Cardiac septum (tissue), 1 donor: ENCODE measurements at places on chromosomes 1 and 21.
A peak's percentile ranks its signal among the peaks of the same experiment; 100 is the strongest.

GRCh38 chr1:156497743-156498431 is 2.7 kb downstream of the MEF2D start:
- peak; percentile 74 for DNase-seq

DNA sequence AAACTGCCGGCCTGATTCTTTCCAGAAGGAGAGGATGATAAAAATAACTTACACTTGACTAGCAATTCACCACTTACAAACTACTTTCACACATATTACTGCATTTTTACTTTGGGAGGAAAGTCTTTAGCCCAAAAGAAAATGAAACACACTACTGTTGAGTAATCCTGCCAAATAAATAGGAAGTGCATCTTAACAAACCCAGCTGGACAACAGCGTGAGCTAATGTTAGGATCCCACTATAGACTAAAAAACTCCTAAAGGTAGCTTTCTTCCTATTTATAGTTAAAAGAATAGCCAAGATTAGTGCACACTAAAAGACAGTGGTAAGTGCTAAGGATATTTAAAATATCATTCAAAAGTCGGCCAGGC is 83.8 kb downstream of the HSF2BP start:
- DNase-seq, result no peak

GRCh38 chr1:201266774-201267173 is 16.5 kb upstream of the PKP1 start:
- DNase-seq, result peak; percentile 4

GRCh38 chr1:66305927-66306326 is 228.0 kb upstream of the SGIP1 start:
- no peak for DNase-seq

- DNase-seq, result no peak
These were observed 1.9 kb downstream of the TNFAIP8L2 start for GRCh38 chr1:151158326-151158725.

DNA sequence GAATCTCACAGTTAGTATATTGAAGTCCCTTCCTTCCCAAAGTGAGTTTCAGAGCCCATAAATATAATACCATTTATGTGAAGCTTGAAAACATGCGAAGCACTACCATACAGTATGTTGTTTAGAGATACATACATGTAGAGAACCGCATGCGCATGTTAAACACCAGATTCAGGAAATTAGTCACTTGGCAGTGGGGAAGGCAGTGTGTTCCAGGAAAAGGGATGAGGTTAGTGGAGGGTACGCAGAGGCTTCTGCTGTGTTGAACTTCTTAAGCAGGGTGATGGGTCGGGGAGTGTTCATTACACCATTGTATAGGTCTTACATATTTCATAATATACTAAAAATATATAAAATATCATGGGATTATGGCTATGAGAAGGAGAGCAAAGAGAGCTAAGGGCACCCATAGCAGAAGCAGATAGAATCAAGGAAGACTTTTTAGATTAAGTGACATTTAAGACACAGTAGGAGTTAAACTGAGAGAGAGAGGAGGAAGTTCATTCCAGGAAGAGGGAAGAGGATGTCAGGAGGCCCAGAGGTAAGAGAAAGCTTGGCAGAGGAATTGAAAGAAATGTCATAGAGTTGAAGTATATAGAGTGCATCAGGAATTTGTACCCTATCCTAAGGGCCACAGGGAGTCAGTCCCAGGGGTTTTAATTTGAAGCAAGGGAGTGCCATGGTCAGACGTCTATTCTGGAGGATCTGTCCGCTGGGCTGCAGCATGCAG is 43.5 kb upstream of the SARS1 start:
- DNase-seq, result no peak

DNA sequence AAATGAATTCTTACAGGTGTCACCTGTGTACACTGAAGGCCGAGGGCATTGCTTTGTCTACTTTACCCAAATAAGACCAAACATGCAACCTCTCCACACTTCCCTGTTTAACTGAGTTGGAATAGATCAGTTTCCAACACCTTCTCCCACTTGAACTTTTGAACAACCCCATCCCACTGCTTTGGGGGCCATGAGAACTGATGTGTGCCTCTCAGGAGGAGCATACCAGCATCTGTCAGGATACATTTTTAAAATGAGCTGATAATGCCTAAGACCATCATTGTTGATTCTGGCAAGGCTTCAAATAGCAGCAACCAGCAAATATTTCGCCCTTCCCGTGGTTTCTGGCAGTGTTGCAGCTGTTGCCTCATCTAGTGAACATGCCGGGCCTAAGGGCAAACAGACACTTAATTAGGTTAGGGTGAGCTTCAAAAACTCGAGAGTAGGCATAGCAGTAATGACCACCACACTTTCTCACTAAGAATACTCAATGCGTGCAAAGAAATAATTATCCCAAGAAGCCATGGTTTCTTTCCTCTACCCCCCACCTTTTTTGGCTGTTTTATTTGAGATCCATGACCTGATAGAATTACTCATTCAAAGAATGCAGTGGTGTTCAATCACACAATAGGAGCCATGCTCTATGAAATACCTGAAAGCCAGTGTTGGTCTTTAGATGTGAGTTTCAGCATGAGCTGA is 63.7 kb downstream of the MAP10 start:
- DNase-seq, result no peak

GRCh38 chr1:3243304-3243703 is 174.3 kb downstream of the PRDM16 start:
- DNase-seq, result no peak

DNA sequence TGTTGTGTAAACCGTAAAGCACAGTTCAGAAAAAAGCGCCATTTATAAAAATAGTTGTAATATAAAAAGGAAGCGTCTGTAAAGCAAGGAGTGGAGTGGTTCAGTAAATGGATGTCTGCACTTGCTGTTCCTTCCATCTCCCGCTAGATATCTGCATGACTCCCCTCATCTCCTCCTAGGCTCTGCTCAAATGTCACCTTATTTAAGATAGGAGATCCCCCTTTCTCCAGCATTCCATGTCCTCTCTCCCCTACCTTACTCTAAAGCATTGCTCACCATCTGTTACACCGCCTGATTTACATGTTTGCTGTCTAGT is 745 bp downstream of the MUL1 start:
- DNase-seq, result no peak

- peak; percentile 83 for DNase-seq
These were observed 10.9 kb downstream of the ARHGEF2 start for GRCh38 chr1:155967341-155968050.

DNA sequence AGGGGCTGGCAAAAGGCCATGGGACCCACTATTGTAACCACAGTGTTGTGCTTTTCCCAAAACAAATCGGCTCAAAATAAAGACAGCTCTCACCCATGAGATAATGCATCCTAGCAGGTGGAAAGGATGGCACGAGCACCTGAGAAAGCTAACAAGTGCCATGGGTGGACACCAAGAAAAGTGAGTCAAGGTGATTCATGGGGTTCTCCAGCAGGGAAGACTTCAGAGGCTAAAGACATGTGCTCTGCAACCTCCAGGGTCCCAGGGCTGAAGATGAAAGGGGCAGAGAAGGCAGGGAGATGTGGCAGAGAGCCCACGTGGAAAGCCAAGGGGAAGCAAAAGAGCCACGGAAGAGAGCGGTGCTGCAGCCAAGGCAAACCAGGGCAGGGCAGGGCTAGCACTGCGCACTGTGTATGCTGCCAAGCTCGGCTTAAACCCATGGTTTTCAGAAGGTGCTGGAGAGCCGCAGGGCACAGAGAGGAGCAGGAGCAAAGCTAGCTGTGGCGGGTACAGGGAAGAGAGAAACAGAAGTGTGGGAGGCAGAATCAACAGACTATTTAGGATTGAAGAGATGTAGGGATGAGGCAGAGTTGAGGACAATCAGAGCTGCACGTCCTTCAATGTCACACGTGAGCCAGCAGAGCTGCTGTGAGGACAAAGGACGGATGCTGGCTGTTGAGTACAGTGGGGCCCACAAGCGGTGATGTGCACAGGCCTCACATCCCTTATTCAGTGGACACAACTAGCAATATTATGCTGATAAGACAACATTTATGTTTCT is 41.8 kb upstream of the C1orf198 start:
- no peak for DNase-seq

DNA sequence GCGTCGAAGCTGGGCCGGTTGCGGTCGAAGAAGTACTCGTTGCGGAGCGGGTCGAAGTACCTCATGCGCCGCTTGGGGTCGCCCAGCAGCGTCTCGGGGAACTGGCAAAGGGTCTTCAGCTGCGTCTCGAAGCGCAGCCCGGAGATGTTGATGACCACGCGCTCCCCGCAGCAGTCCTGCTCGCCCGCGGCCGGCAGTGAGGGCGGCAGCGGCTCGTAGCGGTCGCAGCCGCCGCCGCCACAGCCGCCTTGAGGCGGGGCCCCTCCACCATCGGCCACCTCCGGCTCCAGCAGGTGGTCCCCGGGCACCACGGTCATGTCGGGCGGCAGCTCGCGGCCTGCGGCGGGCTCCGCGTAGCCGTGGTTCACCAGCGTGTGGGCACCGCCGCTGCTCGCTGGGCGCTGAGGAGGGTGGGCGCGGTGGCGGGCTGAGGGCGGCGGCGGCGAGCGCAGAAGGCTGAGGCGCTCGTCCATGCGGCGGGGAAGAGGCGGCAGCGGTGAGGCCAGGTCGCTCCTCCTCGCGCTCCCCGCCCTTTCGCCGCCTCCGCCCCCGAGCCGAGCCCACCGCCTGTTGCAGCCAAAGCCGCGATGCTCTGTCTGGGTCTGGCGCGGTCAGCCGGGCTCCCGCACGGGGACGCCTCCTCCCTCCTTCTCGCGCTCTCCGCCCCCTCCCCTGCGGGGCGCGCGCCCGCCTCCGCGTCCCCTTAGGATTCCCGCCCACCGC is at the start of gene KCNA3:
KCNA3 (minus strand) TSS at position 604 of the 723 bp plus-strand sequence; CDS start at position 473, 131 bp downstream.
- no peak for DNase-seq
